ENCODE measurements at places on chromosomes 6 and 20.

DNA sequence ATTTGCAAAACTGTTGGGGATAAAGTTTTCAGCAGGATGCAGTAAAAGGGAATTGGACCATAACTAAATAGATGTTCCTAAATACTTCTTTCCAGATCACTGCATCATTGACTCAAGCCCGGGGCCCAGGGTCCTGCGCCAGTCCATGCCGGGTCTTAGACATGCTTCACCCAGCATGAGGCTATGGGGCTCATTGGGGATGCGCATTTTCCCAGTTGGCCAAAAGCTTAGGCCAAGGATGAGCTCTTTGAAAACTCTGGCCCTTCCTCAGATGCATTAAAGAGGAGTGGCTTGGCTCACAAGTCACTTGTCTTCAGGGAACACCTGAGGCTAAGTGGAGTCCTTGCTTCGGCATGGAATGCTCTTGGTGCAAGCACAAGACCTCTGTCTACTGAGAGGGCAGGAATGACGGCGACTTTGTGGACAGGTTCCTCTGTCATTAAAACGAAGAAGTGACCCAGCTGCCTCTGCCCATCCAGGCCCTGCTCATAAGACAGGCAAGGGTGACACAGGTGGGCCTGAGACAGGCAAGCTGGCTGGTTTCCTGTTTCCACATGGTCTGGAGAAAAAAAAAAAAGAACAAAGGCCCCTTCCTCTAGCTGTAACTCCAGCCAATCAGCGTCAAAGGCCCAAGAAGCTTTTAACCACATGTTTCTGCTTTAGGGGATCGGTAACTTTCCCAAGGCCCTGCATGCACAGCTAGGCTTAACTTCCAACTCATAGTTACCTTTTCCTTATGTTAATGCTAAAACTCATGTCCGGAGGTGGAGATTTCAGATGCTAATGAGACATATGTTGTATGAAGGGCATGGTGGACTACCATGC lies 81.4 kb upstream of the CDH4 start:
- no peak for DNase-seq

DNA sequence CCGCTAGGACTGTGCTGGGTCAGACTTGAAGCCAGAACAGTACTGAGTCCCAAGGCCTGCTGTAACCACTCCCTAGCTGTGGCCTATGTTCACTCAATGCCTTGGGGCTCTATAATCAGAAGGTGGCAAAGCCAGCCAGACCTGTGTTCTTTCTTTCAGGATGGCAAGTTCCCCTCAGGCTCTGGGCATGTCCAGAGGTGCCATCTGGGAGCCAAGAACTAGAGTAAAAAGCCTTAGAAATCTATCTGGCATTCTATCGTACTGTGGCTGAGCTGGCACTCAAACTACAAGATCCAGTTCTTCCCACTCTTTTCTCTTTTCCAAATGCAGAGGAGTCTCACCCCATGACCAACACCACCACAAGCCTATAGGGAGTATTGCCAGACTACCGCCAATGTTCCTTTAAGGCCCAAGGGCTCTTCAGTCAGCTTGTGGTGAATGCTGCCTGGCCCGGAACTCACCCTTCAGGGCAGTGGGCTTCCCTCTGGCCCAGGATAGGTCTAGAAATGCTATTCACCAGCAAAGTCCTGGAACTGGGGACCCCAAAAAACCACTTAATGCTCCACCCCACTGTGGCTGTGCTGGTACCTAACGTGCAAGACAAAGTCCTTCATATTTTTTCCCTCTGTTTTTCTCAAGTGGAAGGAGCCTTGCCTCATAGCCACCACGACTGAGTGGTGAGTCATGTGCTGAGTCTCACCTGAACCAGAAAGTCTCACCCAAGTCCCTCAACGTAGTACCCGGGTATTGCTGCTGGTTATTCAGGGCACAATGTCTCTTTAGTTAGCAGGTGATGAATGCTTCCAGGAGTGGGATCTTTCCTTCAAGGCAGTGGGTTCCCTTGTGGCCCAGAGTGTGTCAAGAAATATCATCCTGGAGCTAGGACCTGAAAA lies 8.6 kb upstream of the SIRPB2 start:
- no peak for DNase-seq

DNA sequence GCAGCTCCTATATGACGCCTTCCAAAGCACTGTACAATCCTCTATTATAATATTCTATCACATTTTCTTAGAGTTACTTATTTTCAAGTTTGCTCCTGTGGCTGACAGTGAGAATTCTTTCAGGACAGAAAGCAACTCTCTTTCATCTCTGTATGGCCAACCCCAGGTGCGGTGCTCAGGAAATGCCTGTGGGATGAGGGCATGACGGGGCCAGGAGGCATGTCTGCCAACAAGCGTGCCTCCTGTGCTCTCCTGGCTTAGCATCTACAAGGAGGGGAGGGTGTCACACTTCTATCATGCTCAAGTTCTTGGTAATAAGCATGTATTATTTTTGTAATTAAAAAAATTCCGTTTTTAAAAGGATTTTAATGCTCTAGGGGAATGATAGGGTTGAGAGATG lies 11.4 kb downstream of the MRPL14 start:
- DNase-seq: no peak

DNA sequence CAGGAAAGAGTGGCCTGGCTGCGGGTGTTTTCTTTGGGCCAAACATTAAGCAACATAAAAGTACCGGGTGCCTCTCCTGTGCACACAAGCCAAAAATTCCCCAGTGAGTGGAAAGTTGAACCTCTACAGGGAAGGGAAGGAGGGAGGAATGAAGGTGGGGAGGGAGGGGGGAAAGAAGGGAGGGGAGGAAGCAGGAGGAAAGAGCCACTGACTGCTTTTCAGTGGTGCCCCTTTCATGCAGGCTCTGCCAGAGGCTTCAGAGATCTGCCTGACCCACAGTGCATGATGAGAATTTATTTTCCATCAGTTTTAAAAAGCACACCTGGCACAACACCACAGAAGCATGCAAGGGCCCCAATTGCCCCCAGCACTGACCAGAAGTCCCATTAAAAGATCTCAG lies 27.5 kb upstream of the AVP start:
- no peak for DNase-seq

DNA sequence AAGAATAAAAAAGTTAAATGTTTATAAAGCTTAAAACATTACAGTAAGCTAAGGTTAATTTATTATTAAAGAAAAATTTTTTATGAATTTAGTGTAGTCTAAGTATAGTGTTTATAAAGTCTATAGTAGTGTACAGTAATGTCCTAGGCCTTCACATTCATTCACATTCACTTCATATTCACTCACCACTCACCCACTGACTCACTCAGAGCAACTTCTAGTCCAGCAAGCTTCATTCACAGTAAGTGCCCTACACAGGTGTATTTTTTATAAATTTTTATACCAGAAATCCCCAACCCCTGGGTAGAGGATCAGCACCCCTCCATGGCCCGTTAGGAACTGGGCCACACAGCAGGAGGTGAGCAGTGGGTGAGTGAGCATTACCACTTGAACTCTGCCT lies 24.3 kb upstream of the ADGRF1 start:
- DNase-seq: no peak

DNA sequence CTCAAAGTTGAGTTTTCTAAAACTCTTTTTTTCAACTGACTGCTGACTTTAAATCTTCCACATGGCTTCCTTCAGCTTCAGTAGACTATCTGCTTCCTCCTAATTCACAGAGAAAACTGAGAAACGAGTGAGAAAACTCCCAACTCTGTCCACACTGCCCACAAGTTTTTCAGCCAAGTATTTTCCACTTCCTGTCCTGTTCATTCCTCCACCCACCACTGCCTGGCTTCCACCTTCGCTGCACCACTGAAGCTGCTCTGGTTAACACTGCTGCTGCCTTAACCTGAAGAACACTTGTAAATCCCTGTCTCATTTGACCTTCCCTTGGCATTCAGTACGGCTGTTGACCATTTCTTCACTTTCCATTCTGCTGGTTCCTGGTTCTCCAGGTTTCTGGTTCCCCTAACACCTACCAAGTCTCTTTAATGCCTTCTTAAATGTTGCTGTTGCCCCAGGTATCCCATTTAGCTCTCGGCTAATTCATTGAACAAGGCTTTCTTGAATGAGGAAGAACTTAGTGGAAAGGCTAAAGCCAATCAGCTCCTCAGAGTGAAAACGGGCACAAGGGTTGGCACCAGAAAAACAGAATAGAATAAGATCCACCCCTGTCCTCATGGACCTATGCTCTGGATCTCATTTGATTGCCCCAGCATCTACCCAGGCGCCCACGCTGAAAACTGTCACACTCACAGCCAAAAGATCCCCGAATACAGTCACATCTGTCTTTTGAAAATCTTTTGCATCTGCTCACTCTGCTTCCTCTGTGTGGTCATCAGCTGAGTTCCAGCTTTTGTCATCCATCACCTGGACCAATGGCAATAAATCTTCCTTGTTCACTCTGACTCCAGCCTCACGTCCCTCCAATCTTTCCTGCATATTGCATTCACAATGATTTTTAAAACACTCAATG lies 104.4 kb upstream of the TAB2 start:
- no peak for DNase-seq

DNA sequence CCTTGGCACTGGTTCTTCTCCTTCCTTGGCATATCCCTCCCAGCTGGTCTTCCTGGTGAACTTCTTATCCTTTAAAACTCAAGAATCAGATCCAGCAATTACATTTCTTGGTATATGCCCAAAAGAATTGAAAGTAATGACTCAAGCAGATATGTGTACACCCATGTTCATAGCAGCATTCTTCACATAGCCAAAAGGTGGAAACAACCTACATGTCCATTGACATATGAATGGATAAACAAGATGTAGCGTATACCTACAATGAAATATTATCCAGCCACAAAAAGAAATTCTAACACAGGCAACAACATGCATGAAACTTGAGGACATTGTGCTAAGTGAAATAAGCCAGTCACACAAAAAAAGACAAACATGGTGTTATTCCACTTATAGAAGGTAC lies 103.7 kb upstream of the NT5E start:
- no peak for DNase-seq

GRCh38 chr20:40111282-40111681 lies 577.8 kb downstream of the MAFB start:
- DNase-seq: no peak

- no peak for DNase-seq
These were observed 20.2 kb upstream of the TOX2 start for GRCh38 chr20:43894491-43894890.

DNA sequence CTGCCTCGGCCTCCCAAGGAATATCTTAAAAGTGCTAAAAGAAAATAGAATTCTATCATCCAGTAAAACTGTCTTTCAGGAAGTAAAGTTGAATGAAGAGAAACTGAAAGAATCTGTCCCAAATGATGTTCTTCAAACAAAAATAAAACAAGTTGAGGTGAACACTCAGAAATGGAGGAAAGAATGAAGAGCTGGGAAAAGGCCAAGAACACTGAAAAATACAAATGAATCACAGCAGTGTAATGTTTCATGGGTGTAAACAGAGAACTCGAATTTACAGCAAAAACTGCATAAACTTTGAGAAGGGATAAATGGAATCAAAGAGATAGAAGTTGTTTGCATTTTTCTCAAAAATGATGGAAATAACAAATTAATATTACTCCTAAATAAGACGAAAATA lies 317.3 kb downstream of the TAF4 start:
- DNase-seq: no peak

DNA sequence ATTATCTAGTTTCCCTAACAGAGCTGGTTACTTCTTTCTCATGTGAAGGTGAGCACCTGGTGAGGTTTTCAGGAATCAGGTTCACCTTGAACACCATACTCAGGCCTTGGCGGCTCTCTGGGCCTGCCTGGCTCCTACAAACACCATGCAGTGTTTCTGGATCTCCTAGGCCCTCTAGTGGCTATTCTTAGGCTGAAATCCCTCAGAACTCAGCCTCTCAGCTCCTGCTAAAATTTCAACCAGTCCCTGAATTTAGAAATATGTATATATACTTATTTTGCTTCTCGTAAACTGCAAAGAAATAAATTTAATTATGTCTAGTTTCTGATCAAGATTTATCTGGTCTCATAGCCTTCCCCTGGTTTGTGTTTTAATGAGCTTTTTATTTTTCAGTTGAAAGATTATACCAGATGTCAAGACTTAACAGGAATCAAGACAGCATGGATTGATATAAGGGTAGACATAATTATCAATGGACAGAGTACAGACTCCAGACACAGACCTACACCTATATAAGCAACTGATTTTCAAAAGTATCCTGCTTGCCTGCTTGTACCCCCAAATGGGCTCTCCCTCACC lies 55.9 kb downstream of the ANKEF1 start:
- DNase-seq: peak; percentile 44

- no peak for DNase-seq
These were observed 17.4 kb downstream of the PIGT start for GRCh38 chr20:45433316-45433715.

GRCh38 chr20:18052856-18053255 lies 4.9 kb downstream of the OVOL2 start:
- DNase-seq: no peak

DNA sequence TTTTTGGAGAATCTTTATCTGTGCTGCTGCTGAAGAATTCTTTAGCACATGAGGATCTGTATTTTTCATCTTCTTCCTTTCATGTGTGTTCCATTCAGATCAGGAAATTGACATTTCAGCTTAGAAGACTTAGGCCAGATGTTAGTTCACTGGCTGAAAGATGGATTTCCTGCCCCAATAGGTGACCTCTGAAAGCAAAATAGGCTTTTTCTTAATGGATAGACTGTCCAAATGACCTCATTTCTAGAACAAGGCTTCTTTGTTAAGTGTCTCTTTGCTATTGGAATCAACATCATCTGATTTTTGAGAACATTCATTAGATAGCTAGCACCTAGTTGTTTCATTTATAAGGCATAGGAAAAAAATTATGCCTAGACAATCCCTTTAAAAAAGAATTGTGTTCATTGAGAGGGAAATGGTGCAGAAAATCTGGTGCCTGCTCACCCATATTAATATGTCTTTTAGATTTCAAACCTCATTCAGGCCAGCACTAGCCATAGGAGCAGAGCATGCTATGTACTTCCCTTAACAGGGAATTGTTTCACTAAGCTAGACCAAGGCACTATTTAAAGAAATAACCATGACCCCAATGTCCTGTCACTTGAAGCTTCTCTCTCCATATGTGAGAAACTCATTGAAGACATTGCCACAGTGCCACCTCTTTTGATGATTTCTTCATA lies 13.6 kb upstream of the SASH1 start:
- no peak for DNase-seq

DNA sequence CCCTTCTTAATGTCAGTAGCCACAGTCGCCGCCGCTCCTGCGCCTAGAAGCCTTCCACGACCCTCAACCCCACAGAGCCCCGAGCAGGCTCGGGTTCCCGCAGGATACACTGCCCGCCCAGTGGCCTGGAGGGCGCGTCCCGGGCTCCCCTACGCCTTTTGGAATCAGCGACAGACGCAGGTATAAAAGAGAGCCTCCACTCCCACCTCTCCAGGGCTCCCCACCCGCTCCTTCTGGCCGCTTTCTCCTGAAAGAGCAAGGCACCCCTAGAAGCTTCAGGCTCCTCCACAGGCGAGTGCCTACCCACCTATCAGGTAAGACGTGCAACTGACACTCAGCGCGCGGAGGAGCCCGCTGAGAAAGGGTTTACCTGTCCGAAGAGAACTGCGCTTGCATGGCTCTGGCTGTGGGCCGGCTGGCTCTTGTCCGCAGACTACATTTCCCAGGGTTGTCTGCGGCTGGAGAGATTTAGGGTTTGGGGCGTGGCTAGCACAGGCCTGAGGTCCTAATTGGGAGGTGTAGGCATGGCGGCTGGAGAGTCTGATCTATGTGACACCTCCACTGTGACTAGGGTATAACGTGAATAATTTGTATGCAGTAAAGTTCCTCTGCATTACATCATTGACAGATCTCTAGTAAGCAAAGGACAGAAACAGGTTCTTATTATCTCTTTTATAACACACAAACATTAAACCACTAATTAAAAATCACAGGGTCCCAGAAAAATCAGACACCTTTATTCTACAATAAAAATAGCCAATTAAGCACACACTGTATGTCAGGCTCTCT lies 13.5 kb upstream of the ZNF391 start:
- DNase-seq: peak; percentile 84

Measured in renal pelvis (tissue), 12 donors.